GM19239 (cell line): ENCODE measurements at places on chromosomes 4 and X.

DNA sequence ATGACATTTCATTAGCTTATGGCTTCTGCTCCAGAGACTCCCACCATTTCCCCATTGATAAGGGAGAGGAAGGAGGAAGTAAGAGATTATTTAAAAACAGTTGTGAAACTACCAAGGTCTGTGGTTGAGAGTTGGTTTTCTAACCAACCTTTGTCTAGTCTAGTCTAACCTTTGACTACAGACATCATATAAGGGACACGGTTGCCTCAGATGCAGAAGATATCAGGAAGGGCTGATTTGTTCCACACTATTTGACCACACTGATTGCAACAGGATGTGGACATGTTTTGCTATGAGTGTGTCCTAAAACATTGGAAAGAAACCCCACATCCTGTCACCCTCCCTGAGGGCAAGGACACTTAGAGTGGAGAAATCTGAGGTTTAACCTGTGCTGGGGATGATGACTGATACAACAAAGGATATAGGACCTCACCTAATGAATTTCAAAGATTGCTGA, 53.0 kb downstream of the COQ2 start:
- no peak for DNase-seq

GRCh38 chrX:51598899-51599298, 19.8 kb downstream of the CENPVL3 start:
- no peak for DNase-seq

DNA sequence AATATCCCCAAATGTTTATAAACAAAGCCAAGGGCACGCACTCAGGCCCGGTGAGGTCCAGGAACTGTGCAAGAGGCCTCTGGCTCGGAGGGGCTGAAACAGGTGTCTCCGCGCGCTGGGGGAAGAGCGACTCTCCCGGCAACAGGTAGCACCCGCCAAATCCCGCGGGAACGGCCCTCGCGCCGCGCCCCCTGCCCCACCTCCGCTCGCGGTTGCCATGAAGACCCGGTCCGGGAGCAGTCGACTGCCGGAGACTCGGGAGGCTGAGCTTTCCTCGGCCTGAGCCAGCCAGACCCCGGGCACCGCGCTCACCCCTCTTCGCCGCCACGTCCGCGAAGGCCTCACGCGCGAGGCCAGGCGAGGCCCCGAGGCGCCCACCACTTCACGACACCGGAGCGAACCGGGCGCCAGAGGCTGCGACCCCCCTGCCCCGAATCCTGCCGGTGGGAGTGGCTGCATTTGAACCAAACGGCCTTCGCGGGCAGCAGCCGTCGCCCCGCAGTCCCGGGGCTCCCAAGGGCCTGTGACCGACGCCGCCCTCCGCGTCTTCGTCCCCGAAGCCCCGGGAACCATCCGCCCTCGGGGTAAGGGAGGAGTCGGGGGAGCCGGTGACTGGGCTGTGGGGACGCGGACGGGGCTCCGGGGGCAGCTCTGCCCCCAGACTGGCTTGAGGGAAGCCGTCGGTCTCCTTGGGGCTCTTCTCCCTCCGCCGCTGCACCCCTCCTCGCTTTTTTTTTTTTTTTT, at the start of gene NSUN7:
TSS of gene NSUN7 (plus strand) at position 239 of the 744 bp plus-strand sequence. CDS start 739 bp downstream, outside the sequence.
- peak; percentile 22 for DNase-seq

GRCh38 chr4:94507281-94507680, 55.5 kb downstream of the PDLIM5 start:
- no peak for DNase-seq

DNA sequence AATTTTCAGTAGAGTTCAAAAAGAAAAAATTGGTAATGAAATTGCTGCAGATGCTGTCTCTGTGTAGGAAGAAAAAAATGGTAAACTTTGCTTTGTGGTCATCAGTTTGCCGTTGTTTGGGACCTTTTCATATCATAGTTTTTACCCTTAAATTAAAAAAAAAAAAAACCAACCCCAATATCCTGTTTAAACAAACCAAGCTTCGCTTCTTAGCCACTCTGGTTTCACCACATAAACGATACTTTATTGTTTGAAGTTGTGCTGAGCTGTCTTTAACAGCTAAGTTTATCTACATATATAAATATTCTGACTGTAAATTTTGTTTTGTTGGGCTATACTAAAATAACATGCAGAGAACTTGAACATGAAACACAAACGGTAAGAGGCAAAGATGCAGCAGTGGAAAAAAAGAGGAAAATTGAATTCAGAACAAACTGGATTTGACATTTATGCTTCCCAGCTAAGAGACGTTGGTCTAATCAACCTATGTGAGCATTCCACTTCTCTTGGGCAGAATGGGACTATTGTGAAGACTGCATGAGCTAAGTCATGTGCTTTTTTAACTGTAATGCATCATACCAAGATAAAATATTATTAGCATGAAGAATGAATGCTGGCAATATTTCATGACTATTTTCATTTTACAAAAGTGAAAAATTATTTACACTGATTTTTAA, 15.7 kb upstream of the H2AZ1 start:
- DNase-seq: no peak

DNA sequence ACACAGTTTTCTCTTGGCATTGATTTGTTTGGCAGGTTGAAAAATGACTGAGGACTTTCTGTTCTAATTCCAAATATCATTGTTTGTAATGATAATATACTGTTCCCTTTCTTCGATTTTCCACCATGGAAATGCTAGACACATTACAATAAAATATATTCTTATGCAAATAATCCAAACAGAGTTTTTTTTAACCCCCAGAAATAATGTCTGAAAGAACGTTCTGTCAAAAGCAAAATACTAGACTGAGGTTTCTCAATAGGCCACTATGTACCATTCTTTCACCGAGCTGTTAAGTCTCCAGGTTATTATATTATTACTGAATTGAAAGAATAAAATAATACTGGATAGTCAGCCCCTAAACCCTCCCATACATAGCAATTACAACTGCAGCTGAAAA, 312.5 kb downstream of the ZIC3 start:
- no peak for DNase-seq

- no peak for DNase-seq
Measured at GRCh38 chr4:38464328-38464727, 199.7 kb upstream of the KLF3 start.

- no peak for DNase-seq
Measured at GRCh38 chr4:101584306-101584705, 206.2 kb upstream of the BANK1 start.

GRCh38 chr4:177118596-177118995, 191.1 kb upstream of the NEIL3 start:
- no peak for DNase-seq

DNA sequence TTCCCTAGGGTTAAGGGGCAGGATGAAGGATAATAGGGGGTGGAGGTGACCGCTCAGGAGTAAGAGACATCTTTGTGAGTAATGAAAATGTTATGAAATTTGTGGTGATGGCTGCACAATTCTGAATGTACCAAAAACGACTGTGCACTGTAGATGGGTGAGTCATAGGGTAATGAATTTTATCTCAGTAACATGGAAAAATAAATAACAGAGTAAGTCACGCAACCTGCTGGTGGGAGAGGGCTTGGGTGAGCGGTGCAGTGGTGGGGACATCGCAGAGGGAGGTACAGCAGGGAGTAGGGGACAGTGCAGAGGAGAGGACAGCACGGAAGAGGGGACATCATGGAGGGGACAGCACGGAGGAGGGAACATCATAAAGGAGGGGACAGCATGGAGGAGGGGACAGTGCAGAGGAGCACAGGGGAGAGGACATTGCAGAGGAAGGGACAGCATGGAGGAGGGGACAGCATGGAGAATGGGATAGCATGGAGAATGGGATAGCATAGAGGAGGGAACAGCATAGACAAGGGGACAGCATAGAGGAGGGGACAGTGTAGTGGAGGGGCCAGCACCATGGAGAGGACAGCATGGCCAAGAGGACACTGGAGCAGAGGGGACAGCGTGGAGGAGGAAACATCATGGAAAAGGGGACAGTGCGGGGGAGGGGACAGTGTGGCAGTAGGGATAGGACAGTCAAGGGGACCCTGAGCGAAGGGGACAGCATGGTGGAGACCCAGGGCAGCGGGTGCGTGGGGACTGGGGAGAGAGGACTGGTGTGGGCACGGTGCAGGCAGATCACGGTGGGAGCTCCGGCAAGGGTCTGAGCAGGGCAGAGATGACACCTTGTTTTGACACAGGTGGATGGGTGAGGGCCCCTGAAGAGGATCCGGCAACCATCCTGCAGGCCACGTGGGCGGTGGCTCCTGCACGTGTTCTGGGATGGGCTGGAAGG, 68.5 kb upstream of the MXD4 start:
- no peak for DNase-seq

DNA sequence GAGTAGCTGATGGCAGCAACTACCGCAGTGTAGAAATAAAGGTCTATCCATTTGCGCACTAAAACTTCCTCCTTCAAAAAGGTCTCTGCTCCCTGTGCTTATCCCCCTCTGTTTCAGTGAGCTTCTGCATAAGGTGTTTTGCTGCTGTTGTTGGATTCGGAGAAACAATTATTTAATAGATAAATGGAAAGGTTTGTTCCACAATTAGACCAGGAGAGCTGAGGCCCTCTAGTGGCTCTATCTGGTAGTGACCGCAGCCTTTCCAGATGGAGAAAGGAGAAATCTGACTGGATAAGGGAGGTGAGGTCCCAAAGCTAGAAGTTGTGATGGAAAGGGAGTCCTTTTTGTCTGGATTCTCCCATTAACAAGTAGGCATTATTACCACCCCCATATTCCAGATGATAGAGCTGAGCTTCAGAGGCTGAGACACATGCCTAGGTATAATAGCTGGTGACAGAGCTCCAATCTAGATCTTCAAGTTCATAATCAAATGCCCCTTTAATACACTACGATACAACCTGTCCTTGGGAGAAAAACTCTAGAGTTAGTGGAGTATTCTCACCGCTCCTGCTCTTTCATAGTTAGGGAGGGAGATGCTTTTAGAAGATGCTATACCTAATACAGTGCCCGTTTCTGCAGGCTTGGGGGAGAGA, 5.1 kb upstream of the GABRQ start:
- DNase-seq: no peak
